NCI-H2171 treated with DMSO at 0.1 percent for 48 hours (cell line): ENCODE measurements at places on chromosomes 13 and 19.

DNA sequence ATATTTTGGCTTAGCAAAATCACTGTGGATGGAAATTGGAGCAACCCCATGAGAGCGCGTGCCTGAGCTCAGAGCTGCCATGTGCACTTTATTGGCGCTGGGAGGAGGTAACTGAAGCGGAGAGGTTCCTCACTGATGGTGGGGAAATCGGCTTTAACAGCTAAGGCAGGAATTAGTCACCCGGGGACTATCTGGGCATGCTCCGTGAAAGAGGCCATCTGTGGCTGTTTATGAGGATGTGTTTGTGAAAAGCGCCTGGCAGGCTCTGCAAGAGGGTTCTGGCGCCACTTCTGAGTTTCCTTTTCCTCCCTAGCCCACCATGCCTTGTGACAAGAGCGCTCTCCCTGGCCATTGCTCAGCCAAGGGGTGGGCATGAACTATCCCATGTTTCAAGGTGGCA is 815.6 kb downstream of the UQCRFS1 start:
- DNase-seq, result no peak

DNA sequence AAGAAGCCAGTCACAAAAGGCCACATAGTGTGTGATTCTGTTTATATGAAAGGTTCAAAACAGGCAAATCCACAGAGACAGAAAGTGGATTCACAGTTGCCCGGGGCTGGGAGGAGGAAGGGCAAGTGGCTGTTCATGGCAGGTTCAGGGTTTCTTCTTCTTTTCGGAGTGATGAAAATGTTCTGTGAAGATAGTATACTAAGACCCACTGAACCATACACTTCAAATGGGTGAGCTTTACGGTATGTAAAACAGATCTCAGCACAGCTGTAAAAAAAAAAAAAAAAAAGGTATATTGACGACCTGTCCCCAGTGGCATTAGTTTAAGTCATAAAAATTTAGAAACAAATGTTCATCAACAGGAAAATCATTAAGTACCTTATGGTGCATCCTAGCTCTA is 32.2 kb downstream of the RFX2 start:
- no peak for DNase-seq

DNA sequence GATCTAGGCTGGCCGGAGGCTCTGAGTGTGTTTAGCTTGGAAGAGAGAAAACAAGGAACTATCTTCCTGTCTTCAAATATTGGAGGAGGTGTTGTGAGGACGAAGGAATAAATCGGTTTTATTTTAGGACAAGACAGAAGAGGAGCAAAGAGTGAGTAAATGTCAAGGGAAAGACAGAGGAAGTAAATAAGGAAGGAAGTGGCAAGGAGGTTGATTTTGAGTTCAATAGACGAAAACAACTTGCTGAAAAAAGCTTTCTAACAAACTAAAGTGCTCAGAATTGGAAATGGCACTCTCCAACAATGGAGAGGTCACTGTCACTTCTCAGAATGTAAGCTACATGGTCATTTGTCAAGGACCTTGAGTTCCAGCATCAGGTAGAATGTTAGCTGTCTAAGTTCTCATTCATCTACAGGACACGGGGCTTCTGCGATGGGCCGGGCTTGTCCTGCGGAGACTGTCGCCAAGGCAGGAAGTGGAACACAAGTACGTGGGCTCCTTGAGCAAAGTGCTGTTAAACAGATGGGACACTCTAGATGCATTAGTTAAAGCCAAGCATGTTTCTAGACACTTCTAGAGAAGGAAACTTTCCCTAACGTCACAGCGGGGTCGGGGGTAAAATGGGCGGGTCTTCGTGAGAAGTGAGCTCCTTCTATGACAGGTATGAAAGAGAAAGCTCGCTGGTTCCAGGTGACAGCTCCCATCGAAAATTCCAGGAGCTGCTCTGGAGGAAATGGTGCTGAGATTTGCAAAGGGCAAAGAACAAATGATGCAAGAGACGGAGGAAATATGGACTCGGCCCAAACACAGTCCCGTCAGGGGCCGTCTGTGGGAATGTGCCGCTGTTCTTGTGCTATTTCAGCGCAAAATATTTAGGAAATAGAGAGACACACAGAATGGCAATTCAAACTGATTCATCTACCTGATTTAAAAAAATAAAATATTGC is 103.9 kb upstream of the UBL3 start:
- no peak for DNase-seq

- no peak for DNase-seq
Observed at GRCh38 chr13:96844195-96844594, 150.1 kb downstream of the OXGR1 start.

GRCh38 chr19:31066385-31066784 is 282.9 kb downstream of the TSHZ3 start:
- DNase-seq, result no peak
